CD4-positive, alpha-beta T cell treated with Interferon alpha-2 for 1 hour (primary cell): ENCODE measurements at places on chromosomes 6 and 20.
A peak's percentile ranks its signal among the peaks of the same experiment; 100 is the strongest.

DNA sequence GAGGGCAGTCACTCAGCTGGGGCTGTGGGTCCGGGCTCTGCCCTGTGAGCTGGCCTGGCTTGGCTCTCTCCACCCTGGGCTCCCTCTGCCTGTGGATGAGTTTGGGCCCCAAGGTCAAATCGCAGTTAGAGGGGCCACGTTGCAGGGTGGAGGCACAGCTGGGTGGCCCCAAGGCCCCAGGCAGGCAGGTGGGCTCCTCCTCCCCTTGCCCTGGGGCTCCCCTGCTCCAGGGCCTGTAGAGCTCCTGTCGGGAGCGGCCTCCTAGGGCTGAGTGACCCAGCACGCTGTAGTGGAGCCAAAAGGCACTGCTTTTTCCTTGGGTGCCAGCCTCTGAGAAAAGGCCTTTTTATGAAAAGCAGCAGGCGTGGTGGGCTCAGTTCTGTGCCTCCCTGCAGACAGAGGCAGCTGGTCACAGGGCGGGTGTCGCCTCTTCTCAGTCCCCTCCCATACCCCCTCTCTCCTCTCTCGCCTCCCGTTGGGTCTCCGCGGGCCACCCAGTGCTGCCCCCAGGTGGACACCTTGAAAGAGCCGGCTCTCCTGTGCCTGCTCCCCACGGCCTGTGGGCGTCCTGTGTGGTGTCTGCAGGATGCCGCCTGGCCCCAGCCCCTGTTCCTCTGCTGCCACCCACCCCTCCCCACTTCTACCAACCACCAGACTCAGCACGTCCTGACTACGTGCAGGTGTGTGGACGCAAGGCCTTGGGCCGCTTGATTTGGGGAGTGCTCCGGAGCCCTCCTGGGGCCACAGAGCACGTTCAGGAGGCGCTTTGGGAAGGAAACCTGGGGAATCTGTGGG is 13.2 kb downstream of the SS18L1 start:
- peak; percentile 78 for DNase-seq

DNA sequence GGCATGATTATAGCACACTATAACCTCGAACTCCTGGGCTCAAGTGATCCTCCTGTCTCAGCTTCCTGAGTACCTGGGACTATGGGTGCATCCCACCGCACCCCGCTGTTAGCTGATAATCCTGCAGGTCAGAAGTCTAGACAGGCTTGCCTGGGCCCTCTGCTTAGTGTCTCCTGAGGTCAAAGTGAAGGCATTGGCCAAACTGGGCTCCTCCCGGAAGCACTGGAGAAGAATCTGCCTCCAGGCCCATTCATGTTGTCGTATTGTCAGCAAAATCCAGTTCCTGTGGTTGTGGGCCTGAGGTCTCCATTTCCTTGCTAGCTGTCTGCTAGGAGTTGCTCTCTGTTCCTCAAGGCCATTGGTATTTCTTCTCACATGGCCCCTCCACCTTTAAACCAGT is 6.3 kb upstream of the MROH8 start:
- no peak for DNase-seq

DNA sequence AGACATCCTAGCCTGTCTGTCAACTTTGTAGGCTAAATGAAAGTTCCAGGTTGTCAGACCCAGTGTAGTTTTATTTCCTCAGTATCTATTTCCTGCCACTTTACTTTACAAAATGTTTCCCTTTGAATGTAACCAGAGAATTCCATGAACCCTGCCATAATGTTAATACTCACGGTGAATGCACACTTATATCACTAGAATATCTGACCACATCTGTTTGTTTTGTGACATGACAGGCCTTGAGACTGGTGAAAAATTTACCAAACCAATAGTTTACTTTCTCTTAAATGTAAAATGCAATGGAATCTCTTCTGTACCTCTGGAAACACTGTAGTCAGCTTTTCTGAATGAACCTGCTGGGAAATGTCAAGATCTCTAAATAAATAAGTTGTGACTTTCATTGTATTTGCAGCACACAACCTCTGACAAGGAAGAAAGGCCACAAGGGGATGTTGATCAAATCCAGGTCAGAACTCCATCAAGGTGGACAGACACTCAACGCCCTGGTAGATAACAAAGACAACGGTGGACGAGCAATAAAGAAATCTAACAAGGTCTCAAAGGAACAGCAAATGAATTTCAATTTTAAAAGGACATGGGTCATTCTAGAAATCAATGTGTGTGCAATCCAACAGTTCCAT is 59.2 kb downstream of the BACH2 start:
- no peak for DNase-seq

GRCh38 chr6:85390105-85390728 is 59.7 kb upstream of the NT5E start:
- DNase-seq = no peak

- peak; percentile 28 for DNase-seq
These were observed 58.7 kb upstream of the SLC2A12 start for GRCh38 chr6:134111062-134111677.

- DNase-seq = no peak
These were observed 50.6 kb downstream of the CCDC170 start for GRCh38 chr6:151544453-151544852.

DNA sequence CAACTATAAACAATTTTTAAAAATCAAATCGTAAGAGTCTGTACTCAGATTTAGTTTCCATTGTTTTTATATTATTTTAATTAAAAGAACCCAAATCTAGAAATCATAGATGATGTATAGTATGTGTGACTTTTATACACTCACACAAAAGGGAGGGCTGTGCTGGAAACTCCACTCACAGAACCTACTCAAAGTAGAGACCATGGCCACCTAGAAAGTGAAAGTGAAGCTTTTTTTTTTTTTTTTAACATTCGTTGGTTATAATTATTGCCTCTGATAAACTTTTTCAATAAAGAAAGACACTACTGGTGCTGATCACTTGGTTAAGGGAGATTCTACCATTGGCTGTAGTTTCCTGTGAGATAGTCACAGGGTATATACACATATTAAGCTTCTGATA is 37.9 kb upstream of the PRL start:
- no peak for DNase-seq

DNA sequence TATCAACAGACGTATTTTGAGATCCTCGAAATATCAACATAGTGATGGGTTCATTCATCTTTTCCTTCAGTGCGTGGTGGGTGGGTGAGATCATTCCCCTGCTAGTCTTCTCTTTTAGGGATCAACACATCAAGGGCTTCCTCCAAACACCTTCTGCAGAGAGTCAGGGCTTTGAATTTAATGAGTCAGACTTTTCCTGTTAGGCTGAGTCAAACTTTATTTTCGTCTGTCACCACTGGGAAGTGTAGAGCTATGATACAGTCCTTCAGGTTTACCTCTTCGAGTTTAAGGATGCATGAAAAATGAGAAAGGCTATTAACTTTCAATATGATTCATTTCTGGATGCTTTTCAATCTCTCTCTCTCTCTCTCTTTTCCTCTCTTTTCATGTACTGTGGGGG is 189.1 kb downstream of the BMP2 start:
- no peak for DNase-seq

DNA sequence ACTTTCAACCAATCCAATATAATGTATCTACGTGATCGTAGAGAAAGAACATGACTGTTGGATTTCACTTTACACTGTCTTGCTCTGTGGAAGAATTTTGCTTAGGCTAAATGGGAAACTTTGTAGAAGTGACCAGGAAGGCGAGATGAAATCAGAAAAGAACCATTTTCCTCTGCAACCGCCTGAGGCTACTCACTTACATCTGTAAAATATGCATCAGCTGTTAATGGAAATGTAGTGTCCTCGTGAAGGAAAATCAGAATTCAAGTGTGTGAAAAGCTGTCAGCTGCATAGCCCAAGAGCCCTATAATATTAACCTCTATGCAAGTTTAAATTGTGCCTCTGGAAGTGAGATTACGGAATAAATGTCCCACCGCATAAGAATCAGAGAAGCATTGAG is 277.9 kb downstream of the C6orf118 start:
- no peak for DNase-seq

- DNase-seq = no peak
These were observed 238.6 kb downstream of the TFAP2B start for GRCh38 chr6:51057296-51057695.

GRCh38 chr20:35077872-35078271 is 14.7 kb downstream of the TRPC4AP start:
- DNase-seq = no peak

DNA sequence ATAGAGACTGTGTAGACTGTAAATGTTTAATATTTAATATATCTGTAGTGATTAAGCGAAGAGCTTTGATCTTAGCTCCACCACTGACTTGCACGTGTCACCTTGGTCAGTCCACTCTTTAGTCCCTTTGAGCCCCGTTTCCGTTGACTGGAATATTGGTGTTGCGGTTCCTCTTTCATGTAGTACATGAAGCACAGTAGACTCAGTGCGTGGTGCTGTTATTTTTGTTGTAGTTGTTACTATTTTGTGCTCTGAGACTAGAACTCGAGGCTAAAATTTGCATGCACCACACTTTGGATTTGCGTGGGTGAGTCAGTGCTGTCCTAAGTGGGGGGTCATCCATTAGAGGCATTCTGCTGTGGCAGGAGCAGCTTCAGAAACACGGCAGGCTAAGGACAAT is 291.4 kb downstream of the QKI start:
- DNase-seq = no peak

GRCh38 chr6:31558631-31559500 is 11.5 kb downstream of the NFKBIL1 start:
- peak; percentile 74 for DNase-seq

DNA sequence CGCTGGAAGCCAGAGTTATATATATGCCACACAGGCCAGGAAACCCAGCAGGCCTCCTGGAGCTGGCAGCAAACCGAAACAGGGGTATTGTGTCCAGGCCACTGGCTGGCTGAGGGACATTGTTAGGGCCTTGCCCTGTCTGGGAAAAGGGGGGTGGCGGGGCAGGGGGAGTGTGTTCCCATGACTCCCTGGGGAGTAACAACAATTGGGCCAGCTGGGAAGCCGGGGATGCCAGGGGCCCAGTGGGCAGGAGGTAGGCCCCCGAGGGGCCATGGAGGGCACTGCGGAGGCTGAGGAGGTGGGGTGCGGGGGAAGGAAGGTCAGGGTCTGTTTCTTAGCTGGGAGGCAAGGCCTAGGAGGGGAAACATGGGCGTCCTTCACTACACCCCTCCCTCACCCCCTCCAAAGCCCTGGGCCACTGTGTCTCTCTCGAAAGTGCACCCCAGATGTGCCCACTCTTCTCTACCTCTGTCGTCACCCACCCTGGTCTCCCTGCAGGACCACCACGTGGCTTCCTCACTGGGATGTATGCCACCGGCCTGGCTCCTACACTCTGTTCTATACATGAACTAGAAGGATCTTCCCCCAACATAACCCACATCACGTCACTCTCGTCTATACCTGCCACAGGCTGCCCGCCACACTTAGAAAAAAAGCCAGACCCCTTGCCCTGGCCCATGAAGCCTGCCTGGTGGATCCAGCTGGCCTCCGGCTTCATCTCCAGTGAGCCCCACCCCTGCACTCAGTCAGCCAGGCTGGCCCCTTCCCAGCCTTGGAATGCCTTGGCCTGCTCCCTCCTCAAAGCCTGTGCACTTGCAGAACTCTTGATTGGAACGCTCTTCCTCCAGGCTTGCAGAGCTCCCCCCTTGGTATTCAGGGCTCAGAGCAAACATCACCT is 7.8 kb upstream of the E2F1 start:
- DNase-seq = no peak
